ENCODE measurements at places on chromosomes 12 and 14.

GRCh38 chr12:6751767-6752166, 1.2 kb downstream of the MLF2 start:
- no peak for DNase-seq

DNA sequence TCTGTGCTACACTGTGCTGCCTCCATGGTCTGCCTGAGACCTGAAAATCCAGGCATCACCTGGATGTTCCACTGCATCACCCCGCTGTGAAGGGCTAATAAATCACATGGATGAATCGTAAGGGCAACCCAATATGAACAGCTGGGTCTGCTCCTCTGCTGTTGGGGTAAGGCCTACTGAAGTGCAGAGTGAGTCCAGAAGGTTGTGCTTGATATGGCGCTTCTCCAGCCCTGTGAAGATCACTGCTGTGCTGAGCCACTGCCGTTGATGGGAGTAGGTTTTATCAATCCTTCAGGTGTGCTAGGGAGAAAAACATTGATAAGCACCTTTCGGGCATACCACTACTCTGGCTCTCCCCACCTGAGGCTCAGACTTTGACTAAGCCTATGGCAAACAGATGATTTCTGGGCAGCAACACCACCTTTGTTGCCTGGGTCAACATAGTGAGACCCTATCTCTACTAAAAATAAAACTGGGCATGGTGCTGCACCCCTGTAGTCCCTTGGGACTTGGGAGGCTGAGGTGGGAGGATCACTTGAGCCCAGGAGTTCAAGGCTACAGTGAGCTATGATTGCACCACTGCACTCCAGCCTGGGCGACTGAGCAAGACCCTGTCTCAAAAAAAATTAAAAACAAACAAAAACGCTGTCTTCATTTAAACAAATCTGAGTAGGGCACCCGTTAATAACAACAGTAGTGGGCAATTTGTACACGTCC, 1.7 kb downstream of the ACVRL1 start:
- no peak for DNase-seq

GRCh38 chr14:52079239-52079959, 10.5 kb upstream of the NID2 start:
- DNase-seq, result no peak

GRCh38 chr12:39309516-39309915, 133.4 kb downstream of the KIF21A start:
- no peak for DNase-seq
